ENCODE measurements at places on chromosomes 1 and 21.

- DNase-seq = no peak
Observed at GRCh38 chr1:41626616-41627375, 142.3 kb upstream of the EDN2 start.

- no peak for DNase-seq
Observed at GRCh38 chr21:42403611-42404231, at the start of gene UBASH3A. UBASH3A (plus strand) TSS chr21:42403902; CDS start chr21:42403946, 44 bp downstream.

DNA sequence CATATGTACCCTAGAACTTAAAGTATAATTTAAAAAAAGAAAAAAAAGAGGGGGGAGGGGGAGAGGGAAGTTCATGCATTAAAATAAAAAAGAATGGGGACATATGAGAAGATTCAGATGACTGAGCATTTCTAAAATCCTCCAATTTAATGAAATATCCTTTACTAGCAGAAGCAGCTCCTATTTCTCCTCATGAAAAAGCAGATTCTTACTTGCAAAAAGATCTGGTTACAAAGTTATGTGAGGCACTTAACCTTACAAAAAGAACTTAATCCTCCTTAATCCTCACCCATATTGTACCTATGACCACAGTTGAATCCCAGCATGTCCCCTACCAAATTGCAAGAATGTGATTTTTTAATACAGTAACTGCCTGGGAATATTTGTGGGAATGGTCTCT, 298.5 kb downstream of the SRGAP2C start:
- no peak for DNase-seq

GRCh38 chr1:239493811-239494414, 107.5 kb downstream of the CHRM3 start:
- no peak for DNase-seq

GRCh38 chr1:202197653-202198365, 4.2 kb downstream of the LGR6 start:
- DNase-seq = no peak

GRCh38 chr1:109138358-109138757, 24.4 kb downstream of the ELAPOR1 start:
- DNase-seq = no peak

DNA sequence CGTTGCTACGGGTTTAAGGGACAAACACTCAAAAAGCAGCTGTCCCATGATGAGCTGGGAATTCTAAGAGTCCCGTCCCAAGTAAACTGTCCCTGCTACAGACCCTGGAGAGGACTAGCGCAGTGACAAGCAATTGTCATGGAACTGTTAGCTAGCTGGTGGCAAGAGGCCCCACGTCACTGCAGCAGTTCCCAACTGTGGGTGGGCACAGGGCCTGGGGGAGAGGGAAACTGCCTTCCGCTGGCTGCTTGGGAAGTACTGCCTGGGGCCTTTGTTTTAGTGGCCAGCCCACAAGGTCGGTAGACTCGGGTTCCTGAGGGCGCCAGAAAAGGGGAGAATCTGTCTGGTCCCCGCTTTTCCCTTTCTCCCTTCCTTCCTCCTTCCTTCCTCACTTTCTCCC, 97.4 kb downstream of the LACTBL1 start:
- no peak for DNase-seq
